ENCODE measurements at places on chromosomes 4 and X.

DNA sequence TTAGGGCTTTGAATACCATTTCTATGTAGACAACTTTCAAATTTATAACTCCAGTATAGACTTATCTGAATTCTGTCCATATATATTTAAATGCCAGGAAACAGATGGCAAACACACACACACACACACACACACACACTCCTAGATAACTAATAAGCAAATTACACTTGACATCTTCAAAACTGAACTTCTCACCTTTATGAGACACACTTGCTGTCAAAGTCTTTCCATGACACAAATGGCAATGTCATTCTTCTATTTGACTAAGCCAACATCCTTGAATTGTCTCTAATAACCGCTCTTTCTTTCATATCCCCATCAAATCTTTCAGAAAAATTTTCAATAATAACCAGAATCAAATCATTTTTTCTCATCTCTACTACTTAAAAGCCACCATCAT is 402.4 kb downstream of the PCDH18 start:
- DNase-seq: no peak

GRCh38 chrX:52262195-52262546 is 77.5 kb downstream of the MAGED4 start:
- DNase-seq: no peak

- DNase-seq: no peak
Measured at GRCh38 chr4:5463361-5463760, 245.0 kb downstream of the EVC2 start.

- no peak for DNase-seq
Measured at GRCh38 chrX:53262918-53263394, 18.4 kb downstream of the IQSEC2 start.

- DNase-seq: no peak
Measured at GRCh38 chr4:183797011-183797444, 108.1 kb upstream of the STOX2 start.

DNA sequence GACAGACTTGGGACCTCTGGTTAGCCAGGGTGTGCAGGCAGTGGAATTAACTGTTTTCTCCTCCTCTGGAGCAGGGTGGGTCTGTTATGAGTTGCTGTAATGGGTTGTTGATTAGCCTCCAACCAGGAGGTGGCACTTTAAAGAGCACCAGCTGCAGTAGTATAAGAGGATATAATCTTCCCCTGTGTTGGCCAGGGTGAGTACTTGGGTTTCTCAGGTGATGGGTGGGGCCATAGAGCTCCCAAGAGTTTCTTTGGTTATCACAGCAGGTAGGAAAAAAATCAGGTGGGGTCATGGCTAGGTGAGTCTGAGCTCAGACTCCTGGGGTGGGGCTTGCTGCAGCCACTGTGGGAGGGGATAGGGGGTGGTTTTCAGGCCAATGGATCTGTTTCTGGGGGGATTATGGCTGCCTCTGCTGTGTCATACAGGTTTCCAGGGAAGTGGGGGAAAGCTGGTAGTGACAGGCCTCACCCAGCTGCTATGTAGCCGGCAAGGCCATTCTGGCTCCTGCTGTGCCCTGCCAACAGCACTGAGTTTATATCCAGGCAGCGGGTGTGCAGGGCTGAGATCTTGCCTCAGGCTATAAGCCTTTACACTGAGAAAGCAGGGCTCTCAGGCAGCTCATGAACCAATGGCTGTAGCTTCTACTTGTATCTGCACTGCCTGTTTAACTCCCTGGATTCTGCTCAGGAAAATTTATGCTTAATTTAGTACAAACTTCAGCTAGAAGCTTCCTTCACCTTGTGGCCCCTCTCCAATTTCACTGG is 70.1 kb downstream of the CCNG2 start:
- DNase-seq: no peak

DNA sequence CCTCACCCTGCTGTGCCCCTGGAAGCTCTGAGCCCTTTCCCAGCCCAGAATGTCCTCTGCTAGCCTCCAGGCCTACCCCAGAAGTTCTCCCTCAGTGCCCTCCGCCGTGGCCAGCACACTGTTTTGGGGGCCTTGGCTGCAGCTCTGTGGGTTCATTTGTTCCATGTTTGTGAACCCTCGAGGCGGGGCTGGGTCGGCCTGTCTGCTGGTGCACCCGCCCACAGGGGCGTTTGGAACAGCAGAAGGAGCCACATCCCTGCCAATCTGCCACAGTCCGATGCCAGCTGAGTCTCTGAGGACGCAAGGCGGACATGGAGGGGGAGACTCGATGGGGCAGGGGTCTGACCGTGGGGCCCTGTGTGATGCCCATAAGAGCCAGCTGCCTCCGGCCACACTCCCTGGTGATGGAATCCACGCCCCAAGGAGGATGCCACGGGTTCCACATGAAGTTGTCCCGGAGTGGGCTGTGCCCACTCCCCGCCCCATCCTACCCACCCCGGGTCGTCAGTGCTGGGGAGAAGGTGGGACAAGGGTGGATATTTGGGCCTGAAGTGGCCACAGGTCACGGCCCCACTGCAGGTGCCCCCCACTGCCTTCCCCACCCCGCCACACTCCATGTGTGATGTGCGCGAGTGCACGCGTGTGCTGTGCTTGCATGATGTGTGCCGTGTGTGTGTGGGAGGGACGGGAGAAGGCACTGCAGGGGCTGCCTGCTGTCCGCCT is 7.1 kb downstream of the ATP5ME start:
- DNase-seq: no peak

GRCh38 chr4:111986095-111986494 is 159.2 kb upstream of the FAM241A start:
- DNase-seq: no peak

- DNase-seq: peak; percentile 41
Measured at GRCh38 chrX:107776649-107777535, 641 bp upstream of the NCBP2L start.

- DNase-seq: no peak
Measured at GRCh38 chr4:45120163-45120562, 393.8 kb upstream of the GNPDA2 start.

DNA sequence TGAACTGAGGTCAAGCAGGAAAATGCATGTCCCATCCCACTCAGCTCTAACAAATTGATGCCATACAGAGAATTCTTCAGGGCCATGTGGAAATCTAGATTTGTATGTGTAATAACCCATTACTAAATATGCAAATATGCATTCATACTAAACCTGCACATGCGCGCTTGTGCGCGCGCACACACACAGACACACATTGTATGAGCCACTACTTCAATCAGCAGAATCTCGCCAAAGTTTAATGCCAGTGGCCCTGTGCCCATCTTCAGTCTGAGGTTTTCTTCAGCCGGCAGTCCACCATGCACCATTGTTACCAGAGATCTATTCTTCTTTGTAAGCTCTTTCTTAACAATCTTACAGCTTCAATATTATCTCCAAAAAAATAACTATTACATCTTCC is 276.4 kb downstream of the PDGFC start:
- no peak for DNase-seq

DNA sequence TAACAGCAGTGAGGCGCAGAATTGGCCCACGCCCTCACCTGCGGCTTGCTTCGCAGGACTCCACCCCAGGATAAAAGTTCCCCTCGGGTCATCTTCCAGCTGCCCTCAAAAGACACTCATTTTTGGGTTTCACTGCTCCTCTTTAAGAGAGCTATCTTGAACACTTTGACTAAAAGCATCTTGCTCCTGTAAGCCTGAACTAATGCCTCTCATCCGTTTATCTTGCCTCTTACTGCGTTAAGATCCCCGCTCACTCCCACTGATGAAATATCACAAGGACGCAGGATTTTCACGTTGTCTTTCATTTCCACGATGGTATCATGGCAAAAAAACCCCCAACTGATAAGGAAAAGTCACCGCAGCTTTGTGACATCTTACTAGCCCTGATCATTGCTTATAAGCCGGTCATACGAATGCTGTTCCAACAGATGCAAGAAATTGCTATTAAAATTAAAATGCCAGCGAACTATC is 591 bp upstream of the ACSL4 start:
- no peak for DNase-seq

- no peak for DNase-seq
Measured at GRCh38 chr4:120718979-120719566, 203.5 kb downstream of the PRDM5 start.

DNA sequence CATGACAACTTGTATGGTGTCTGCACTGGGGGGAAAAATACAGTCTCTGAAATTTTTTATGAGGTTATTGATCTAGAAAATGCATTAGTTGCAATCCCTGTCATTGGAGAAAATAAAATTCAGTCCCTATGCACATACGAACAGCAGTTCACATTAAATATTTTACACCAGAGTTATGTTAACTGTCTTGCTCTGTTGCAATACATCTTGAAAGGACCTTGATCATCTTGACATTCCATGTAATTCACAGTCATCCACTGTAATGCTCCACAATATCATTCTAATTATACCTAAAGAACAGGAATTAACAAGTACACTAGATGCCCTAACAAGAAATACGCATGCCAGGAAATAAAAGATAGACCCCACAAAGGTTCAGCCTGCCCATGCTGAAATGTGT is 934.6 kb upstream of the PCDH10 start:
- no peak for DNase-seq

- DNase-seq: no peak
Measured at GRCh38 chrX:9542106-9542760, 77.4 kb downstream of the TBL1X start.

GRCh38 chr4:48173056-48173991 is 39.3 kb upstream of the TXK start:
- DNase-seq: peak; percentile 12

DNA sequence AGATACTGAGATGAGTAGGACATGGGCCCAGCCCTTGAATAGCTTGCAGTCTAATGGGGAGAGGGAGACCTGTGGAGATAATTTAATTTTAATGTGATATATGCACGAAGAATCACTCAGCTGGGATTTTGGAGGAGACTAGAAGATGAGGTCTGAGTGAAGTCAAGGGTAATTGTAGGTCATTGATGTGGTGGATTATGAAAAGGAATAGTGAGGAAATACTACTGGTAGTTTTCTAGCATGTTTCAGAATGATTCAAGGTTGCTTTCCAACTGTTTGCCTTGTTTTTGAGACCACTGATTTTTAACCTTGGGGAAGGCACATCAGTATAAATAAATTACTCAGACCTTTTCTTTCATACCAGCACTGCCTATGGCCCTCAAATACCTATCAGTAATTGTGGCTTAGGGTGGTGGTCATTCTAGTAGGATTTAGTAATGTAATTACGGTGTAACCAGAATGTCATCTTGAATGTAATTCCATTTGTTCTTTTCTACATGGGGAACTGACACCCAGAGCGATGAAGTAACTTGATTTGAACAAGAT is 25.6 kb downstream of the PTTG2 start:
- DNase-seq: no peak

- no peak for DNase-seq
Measured at GRCh38 chr4:82255657-82256056, 118.1 kb downstream of the HNRNPD start.

DNA sequence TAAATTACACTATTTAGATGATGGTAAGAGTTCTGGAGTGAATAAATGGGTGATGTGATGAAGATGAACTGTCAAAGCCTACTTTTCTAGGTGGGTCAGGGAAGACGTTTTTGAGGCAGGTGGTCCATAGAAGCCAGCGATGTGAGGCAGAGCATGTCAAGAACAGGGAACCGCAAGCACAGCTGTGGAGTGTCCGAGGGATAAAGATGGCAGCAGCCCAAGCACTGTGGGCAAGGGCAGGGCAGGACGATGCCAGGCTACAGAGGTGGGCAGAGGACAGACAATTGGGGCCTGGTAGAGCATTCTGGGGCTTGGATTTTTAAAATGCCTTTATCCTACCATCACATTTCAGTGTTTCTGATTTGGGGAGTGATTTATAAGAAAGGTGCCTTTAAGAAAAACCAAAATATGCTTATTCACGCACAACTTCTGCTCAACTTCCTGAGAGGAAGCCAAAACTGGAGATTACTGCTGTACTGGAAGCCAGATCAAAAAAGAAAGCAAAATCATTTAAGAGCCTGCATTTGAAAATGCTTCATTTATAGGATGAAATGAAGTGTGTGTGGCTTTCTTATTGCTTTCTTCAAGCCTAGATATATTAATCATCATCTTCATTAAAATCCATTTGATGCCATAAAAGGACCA is 119.0 kb upstream of the WDR17 start:
- no peak for DNase-seq

GRCh38 chr4:140027101-140027500 is 126.9 kb downstream of the MAML3 start:
- no peak for DNase-seq

DNA sequence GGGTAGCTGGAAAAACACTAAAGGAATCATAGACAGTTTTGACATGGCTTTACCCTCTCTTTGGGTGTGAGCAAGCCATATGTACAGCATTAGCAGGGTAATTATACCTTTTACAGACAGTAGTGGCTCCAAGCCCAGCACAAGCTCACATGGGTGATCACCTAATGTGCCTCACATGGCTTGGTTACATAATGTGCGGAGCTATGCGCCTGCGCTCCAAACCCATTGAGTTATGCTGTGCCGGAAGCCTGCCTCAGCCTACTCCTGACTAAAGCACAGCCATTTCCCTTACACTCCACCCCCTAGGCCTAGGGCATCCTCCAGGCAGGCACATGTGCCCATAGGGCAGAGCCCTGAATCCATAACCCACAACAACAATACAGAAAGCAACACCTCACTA is 6.5 kb upstream of the TSPAN5 start:
- DNase-seq: no peak

GRCh38 chr4:169099771-169100180 is 89.7 kb upstream of the CBR4 start:
- DNase-seq: no peak

DNA sequence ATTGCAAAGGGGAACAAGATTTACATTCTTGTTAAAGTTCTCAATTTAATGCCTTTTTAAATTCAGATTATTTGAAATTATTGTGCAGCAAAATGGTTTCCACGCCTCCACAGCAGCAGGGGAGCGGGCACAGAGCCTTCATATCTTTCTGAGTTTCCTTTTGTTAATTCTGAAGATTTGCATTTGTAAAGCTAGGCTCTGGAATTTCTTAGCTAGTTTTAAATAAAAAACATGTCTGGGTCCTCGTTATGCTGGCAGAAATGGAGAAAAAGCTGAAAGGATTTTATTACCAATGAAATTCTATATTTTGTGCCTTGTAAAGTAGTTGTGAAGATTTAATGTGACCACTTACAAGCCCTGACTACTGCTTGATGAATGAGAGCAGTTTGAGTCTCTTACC is 40.8 kb upstream of the MAGED1 start:
- no peak for DNase-seq

DNA sequence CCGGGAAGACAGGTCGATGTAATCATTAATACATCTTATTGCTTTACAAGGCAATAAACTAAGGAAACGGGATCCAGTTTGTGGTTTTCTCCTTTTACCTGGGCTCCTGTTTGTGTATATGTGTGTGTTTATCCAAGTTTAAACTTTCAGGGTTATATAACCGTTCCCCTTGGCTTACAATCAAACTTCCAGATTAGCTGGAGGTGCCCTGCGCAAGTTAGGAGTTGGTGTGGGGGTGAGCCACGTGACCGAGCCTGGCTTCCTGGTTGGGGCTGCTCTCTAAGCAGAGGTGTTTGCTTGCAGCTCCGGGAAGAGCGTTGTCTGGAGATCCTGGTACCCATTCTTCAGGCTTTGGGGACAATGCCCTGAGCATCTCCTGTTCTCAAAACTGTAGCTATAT is 129.2 kb downstream of the FHDC1 start:
- DNase-seq: no peak

- DNase-seq: peak; percentile 22
Measured at GRCh38 chr4:6873792-6874461, 35.7 kb upstream of the TBC1D14 start.
